ENCODE measurements at places on chromosomes 3 and 15. TPM values are rescaled to one million over a fixed set of nuclear protein-coding genes. Genes with fewer than 3 reads are reported as not detected.

DNA sequence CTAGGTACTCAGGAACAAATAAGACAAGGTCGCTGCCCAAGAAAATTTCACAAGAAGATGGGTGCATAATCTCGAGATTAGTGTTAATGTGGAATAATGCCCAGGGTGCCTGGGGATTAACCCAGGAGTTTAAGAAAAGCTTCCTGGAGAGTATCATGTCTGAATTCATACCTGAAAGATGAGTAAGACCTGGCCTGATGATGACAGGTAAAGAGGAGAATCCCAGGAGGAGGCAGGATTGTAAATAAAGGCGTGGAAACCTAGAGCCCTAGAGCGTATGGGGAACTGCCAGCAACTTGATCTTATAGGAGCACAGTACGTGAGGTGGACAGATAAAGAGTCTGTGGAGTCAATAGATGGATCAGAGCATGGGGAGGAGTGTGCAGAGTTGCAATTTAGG lies 43.0 kb downstream of the ARRDC4 start:
- peak; percentile 95 for ATAC-seq

- ATAC-seq, result no peak
Observed at GRCh38 chr3:9047452-9048346, 84.4 kb upstream of the RAD18 start.

DNA sequence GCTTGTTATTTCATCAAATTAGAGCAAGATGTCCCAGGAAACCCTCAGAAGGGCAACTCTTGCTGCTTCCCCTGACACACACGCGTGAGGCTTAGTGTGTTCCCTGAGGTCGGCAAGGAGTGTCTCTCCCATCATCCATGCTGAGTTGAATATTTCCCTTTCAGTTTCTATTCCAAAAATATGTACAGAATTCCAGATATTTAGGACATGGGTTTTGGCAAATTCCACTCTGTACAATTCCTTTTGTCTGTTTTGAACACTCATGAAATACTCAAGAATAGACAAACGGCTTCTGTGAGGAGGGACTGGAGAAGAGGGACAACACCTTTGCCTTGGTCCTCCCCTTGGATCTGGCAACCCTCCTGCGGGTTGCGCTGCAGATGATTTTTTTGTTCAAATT lies 138.0 kb downstream of the DUT start:
- no peak for ATAC-seq

DNA sequence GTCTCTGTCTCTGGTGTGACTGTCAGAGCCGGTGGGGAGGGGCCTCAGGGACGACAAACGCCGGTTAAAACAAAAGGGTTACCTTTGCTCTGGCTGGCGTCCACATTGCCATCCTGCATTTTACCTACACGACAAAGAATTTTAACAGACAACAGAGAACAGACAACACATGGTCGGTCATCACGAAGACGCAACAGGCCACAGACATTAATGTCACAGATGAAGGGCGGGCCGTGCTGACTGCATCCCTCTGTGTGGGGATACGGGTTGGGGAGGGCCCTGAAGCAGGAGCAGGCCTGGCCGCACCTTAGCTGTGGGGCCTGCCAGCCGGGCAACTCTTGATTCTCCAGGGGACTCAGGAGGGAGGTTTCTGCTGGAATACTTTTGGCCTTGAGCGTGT lies 58.2 kb upstream of the SEC13 start:
- ATAC-seq, result no peak

The GOLGA6B gene
- not detected for total RNA-seq

All from esophagus mucosa (tissue), 1 donor.